ENCODE measurements at places on chromosomes 11 and 22. TPM values are rescaled to one million over a fixed set of nuclear protein-coding genes. Genes with fewer than 3 reads are reported as not detected.

The TNNT3 gene
- polyA plus RNA-seq: 7.2 TPM

DNA sequence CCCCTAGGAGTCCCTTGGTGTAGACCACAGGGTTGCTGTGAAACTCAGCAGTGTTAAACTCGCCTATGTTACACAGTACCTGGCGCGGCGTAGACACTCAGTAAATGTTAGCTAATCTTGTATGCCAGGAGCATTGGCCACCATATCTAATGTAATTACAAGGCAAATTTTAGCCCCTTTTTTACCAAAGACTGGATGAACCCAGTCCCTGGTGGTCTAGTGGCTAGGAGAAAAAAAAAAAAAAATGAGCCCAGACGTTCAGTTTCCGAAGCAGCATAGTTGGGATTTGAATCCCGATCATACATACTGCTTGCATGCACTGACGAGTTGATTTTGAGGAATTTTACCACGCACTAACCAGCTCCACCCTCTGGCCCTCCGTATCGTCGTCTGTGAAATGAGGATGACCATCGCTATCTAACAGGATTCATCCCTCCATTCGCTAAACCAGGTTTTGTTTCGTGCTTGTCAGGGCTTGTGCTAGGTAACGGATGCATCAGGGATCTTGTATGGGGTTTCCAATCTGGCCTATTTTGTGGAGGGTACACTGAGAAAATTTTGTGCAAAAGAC, 688 bp downstream of the PTS start:
- no peak for DNase-seq
- H3K4me3 ChIP-seq: peak overlapping the region; percentile 88
- no peaks in the 10 kb centered on the region for H3K27me3 ChIP-seq
- peaks cover 4% of the 10 kb centered on the region for H3K4me1 ChIP-seq
- H3K36me3 ChIP-seq: no peaks in the 10 kb centered on the region

The DLG2 gene
- 0.81 TPM for polyA plus RNA-seq

DNA sequence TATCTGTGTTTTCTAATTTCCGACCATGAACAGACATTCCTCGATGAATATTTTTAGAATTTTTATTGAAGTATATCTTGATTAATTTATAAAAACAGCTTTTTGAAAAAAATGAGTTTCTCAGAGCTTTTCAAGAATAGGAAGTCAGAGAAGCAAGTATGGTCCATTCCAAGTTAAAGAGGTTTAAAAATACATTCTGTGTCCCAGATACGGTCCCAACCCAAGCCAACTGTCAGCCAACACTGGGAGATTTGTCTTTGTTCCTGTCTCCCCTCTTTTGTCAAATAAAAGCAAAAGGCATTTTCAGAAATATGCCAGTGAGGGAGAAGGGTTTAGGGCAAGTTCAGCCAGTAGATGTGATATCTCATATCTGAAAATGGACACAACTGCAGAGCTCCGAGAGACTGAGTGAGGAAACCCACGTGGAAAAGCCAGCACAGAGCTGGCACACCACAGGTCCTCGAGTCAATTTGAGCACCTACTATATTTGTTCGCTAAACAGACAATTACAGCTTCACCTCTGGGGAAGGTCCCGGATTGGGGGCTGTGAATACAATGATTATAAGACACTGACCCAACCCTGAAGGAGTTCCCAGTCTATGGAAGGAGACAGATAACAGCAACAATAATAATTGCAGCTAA, 59.8 kb downstream of the C11orf91 start:
- DNase-seq: no peak
- no peaks in the 10 kb centered on the region for H3K36me3 ChIP-seq
- no peaks in the 10 kb centered on the region for H3K4me1 ChIP-seq
- H3K27ac ChIP-seq: no peak overlapping the region
- H3K4me3 ChIP-seq: no peak overlapping the region

DNA sequence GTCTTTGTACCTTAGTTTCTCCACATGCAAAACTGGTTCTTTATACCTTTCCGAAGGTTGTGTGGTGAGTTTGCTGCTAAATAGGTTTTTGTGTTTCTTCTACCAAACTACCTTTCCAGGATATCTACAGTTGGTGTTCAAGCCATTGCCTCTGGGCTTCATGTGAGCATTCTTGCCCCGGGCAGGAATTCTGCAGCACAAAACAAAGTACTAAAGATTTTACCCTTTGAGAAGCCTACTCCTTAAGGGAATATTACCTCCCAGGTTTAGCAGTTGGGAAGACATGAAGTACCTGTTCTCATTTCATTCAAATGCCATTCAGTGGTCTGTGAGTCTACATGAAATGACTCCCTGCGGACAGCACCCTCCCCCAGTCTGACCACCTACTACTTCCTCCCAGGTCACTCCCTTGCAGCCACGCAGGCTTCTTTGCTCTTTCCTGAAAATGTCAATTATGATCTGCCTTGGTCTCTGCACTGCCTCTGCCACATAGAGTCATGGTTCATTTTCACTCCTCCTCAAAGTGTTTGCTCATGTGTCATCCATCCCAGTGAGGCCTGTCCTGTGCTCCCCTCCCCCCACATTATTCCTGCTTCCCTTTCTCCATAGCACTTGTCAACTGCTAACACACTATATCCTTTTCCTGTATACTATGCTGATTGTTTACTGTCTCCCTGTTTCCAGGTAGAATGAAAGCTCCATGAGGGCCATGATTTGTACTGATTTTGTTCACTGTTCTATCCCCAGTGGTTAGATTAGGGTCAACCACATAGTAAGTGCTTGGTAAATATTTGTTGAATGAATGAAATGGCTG, 36.9 kb downstream of the PACS1 start:
- no peak overlapping the region for H3K27ac ChIP-seq
- H3K4me1 ChIP-seq: no peaks in the 10 kb centered on the region
- no peak overlapping the region for H3K4me3 ChIP-seq
- H3K36me3 ChIP-seq: no peaks in the 10 kb centered on the region

DNA sequence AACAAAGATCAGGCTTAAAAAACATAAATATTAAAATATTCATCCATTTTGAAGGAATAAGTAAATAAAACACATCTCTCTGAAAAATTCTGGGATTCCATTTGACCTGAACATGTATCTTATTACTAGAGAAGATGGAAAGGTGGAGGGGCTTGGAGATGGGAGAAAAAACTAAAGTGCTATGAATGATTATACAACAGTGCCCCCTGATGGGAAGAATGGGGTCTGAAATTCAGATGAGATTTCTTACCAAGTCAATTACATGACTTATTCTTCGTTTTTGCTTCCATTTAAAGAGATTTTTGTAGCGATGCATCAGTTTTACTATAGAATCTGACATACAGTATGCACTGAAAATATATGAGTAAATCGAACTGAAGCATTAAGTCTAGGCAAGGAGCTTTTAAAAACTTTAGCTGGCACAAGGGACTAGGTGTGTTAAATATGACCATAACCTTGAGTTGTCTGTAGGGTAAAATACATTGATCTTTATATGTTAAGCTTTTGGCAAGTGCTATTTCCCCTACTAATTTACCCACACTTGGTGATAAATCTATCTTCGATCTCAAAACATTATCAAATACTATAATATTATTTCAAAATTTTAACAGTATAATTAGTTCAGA, 718.8 kb downstream of the CNTN5 start:
- H3K4me1 ChIP-seq: no peaks in the 10 kb centered on the region
- H3K4me3 ChIP-seq: no peak overlapping the region
- H3K27me3 ChIP-seq: no peaks in the 10 kb centered on the region
- peak; percentile 1 for DNase-seq
- H3K36me3 ChIP-seq: no peaks in the 10 kb centered on the region

- no peak for DNase-seq
- H3K36me3 ChIP-seq: no peaks in the 10 kb centered on the region
- H3K4me3 ChIP-seq: no peak overlapping the region
Measured at GRCh38 chr22:27207907-27208306, 550.5 kb downstream of the MIAT start.

DNA sequence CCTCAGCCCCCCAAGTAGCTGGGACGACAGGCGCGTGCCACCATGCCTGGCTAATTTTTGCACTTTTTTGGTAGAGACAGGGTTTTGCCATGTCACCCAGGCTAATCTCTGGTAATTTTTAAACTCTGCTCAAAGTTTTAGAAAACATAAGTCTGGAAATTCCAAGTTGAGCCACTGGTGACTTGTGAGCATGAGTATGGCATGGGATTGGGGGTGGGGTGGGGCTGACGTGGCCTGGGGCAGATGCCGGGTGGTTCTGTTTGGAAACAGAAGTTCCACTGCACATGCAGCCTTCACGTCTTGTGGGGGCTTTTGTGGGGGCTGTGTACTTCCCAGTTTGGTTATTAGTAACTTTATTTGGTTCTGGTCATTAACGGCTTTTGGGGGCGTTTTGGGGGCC, 67.3 kb downstream of the PTPRJ start:
- no peaks in the 10 kb centered on the region for H3K36me3 ChIP-seq
- H3K4me3 ChIP-seq: no peak overlapping the region
- DNase-seq: no peak
- H3K27me3 ChIP-seq: no peaks in the 10 kb centered on the region
- H3K27ac ChIP-seq: no peak overlapping the region

- no peak for DNase-seq
- H3K27me3 ChIP-seq: no peaks in the 10 kb centered on the region
- no peaks in the 10 kb centered on the region for H3K36me3 ChIP-seq
- no peak overlapping the region for H3K4me3 ChIP-seq
- H3K4me1 ChIP-seq: peaks cover 3% of the 10 kb centered on the region
Measured at GRCh38 chr22:44491269-44492035, 6.6 kb downstream of the RTL6 start.

DNA sequence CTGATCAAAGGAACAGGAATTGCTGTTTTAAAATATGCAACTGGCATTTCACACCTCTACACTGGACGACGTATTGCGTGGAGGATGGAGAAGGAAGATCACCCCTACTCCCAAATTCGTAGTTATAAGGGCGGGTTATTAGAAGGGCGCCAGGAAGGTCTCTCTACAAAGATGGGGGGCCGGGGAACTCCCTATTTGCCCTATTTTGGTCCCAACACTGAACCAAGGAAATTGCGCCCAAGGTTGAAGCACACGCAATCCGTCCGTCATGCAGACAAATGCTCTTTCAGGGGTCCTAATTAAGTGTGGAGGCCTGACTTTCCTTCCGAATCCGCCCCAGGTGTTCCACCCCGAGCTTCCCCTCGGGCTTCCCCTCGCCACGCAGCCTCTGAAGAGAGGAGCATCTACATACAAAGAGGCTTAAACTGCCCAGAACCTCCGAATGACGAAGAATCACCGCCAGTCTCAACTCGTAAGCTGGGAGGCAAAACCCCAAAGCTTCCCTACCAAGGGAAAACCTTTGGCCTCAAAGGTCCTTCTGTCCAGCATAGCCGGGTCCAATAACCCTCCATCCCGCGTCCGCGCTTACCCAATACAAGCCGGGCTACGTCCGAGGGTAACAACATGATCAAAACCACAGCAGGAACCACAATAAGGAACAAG, 396 bp downstream of the NPAT start:
- peaks cover 8% of the 10 kb centered on the region for H3K4me1 ChIP-seq
- no peaks in the 10 kb centered on the region for H3K27me3 ChIP-seq
- peak overlapping the region; percentile 98 for H3K27ac ChIP-seq
- peak overlapping the region; percentile 56 for H3K4me3 ChIP-seq

DNA sequence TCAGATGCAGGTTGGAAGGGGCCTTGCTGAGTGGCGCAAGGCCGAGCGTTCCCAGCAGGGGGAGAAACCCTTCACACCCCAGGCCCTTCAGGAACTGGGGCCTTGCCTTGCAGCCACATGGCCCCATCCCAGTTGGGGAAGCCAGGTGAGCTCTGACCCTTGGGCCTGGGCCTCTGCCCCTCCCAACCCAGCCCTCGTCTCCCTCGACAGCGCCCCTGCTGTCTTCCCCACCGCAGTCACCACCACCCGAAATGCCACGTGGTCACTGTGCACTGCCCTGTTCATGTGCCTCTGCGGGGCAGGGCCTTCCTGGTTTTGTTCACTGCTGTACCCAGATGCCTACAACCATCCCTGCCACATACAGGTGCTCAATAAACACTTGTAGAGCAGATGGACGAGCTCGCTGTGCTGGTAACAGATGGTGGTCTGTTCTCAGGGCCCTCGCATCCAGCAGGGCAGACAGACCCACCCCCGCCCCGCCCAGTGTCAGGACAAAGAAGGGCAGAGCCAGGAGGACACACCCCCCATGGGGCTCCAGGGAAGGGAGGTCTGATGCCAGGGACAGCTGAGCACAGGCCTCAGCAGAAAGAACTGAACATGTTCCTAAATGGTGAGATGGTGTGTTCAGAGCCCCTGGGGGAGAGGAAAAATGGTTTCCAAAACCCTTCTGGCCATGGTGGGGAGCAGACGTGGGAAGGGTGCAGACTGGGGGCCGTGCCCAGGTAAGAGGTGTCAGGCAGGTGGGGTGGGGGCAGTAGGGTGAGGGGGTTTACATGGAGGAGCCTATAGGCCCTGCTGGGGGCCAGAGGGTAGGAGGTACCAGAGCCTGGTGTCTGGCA, 3.7 kb downstream of the POLR2L start:
- H3K36me3 ChIP-seq: peaks cover 14% of the 10 kb centered on the region
- H3K4me1 ChIP-seq: peaks cover 13% of the 10 kb centered on the region
- DNase-seq: peak; percentile 67
- H3K27ac ChIP-seq: peak overlapping the region; percentile 4
- H3K27me3 ChIP-seq: peaks cover 6% of the 10 kb centered on the region
- no peak overlapping the region for H3K4me3 ChIP-seq

DNA sequence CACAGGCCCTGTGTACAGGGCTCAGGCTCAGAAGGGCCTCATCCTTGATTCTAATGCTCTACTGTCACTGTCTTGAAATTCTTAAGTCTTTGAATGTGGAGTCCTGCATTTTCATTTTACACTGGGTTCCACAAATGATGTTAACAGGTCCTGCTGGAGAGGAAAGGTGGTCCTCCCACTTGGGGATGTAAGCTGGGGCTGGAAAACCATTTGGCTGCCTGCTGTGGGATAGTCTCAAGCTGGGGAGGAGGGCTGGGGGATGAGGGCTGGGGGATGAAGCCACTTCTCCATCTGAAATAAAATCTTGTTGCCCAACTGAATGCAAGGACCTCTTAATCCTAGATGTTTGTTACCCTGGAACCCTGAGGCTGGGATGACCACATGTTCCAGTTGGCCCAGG, 423.0 kb downstream of the TENM4 start:
- H3K27ac ChIP-seq: no peak overlapping the region
- H3K4me3 ChIP-seq: no peak overlapping the region
- H3K36me3 ChIP-seq: no peaks in the 10 kb centered on the region
- H3K4me1 ChIP-seq: no peaks in the 10 kb centered on the region

The ARHGEF17 gene
- polyA plus RNA-seq: 1.4 TPM

- no peaks in the 10 kb centered on the region for H3K27me3 ChIP-seq
- no peak overlapping the region for H3K4me3 ChIP-seq
- DNase-seq: no peak
- peaks cover 5% of the 10 kb centered on the region for H3K4me1 ChIP-seq
Measured at GRCh38 chr11:44866286-44866685, 84.4 kb downstream of the TP53I11 start.
